ENCODE measurements at places on chromosomes 6 and 20.

- DNase-seq = no peak
Measured at GRCh38 chr6:27392623-27393022, 4.1 kb downstream of the ZNF391 start.

- peak; percentile 76 for DNase-seq
Measured at GRCh38 chr20:20360464-20360863, 7.4 kb upstream of the INSM1 start.

DNA sequence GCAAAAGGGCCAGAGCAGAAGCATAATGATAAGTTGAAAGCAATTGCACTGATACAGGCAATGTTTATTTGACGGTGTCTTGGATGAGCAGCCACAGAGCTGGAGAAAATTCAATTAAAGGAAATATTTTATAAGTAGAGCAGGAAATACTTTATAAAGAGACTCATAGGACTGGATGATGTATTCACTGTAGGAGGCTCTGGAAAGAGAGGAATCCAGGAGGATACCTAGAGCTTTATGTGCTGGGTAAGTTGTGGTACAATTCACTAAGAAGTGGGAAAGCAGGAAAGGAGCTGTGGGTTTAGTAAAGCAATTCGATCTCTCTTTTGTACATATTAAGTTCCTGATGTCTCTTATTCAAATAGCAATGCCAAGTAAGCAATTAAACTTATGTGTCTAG is 86.3 kb downstream of the C6orf118 start:
- no peak for DNase-seq

GRCh38 chr20:44615876-44616603 is 33.7 kb downstream of the PKIG start:
- DNase-seq = no peak

GRCh38 chr6:54377776-54378175 is 69.5 kb downstream of the TINAG start:
- DNase-seq = no peak

DNA sequence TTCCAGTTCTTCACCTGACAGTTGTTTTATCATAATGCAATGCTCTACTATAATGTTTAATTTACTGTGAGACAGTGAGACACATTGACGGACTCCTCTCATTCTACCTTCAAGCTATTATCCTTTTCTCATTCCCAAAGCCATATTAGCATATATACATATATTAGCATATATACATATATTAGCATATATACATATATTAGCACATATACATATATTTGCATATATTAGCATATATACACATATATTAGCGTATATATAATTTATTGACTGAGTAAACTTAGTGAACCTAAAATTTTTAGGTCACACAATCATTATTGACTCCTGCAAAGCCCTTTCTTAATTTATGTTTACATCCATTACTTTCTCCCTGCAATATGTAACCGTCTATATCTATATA is 555.0 kb upstream of the ADGRB3 start:
- no peak for DNase-seq

DNA sequence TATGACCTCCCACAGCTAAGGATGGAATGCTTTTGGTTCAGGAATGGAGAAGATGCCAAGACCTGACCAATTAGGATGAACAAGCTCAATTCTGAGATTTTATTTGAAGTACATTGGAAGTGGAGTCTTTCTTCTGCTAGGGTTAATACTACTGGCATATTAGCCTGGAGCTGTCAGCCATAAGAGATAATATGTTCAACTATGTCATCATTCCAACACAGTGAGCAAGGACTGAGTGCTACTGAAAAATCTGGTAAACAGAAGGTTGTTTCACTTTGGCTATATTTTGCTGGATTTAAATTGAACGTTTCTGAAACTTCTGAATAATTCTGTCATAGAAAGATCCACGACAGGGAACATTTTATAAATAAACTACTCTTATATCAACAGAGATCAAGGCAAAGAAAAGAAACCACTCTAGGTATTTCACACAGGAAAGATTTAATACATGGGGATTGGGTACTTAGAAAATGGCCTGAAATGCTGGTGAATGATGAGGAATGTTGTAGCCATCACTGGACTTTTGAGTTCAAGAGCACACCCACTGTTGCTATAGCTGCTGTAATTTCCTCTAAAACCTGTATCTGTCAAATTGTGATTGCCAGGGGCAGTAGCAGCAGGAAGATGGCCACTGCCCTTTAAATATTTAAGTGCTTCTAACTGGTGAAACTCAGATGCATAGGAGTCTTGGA is 200.5 kb downstream of the PLCB4 start:
- DNase-seq = peak; percentile 39

DNA sequence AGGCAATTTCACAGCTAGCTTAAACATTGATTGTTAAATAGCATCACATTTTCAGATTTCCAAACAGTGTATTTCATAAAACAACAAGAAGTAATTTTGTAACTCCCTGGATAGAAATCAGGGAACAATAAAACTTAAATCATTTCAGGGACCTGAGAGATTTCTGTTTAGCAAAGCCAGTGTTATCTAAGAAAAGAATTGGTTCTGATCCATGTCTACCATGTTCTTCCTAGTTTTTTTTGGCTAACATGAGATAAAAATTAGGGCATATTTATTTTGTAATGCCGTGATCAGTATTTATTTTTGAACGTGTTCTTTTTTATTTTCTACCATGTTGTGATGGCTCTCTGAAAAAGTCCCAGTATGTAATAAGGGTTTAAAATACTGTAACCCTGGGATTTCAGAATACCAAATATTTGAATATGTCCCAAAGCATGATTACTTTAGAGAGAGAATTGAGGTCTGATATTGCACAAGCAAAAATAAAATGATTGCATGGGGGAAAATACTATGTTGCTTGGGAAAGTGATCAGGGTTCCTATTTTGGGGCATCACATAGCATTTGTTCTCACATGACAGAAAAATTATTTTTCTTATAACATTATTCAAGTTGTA is 188.7 kb upstream of the CEP162 start:
- peak; percentile 27 for DNase-seq

DNA sequence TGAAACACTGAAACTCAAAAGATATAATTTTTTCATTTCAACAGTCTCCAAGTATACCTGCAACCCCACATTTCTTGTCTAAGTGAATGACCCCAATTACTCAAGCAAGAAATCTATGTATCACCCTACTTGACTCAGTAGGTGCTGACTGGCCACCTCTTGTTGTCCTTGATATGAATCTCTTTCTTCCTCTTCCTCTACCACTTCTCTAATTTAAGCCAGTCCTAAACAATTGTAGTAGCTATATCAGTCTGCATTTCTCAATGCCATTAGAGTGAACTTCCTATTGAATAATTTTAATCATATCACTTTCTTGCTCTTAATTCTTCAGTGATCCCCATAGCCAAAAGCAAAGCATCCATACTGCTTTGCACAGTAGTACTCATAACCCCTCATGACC is 93.2 kb downstream of the NKAIN2 start:
- no peak for DNase-seq

- no peak for DNase-seq
Measured at GRCh38 chr6:32146287-32146686, 5.5 kb downstream of the PRRT1 start.

DNA sequence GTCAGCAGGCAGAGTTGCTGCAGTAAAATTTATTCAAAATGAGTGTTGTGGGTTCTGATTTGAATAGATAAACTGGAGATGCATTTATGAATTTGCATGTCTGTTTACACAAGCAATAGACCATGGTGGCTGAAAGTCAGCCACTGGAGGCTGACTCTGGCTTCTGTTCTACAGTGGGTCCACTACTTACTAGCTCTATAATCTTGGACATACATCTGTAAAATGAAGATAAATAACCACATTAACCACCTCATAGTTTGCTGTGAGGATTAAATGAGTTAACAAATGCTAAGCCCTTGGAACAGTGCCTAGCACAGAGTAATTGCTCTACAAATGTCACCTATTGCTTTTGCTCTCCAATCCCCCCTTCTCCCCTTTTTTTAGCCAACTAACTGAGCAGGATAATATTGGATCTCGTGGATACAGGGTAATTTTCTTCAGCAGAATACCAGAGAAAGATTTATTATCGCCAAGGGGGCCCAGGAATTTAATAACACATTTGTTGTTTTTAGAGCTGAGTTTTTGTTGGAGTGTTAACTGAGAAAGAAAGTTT is 1.4 kb upstream of the PM20D2 start:
- no peak for DNase-seq

DNA sequence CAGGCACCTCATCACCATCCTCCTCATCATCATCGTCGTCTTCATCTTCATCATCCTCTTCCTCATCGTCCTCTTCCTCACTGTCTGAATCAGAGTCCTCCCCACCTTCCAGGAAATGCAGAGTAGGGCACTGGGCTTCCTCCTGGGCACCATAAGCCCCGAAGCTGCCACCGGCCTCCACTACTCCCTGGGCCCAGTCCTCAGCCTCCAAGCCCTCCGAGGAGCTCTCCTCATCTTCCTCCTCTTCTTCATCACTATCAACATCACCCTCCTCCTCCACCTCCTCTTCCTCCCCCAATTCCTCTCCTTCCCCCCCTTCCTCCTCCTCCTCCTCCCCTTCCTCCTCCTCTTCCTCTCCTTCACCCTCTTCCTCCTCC is 1.7 kb downstream of the CENPB start:
- no peak for DNase-seq

- DNase-seq = peak; percentile 5
Measured at GRCh38 chr6:9405369-9405768, 970.0 kb upstream of the SLC35B3 start.

GRCh38 chr6:24696097-24696496 is 22.9 kb downstream of the C6orf62 start:
- no peak for DNase-seq

DNA sequence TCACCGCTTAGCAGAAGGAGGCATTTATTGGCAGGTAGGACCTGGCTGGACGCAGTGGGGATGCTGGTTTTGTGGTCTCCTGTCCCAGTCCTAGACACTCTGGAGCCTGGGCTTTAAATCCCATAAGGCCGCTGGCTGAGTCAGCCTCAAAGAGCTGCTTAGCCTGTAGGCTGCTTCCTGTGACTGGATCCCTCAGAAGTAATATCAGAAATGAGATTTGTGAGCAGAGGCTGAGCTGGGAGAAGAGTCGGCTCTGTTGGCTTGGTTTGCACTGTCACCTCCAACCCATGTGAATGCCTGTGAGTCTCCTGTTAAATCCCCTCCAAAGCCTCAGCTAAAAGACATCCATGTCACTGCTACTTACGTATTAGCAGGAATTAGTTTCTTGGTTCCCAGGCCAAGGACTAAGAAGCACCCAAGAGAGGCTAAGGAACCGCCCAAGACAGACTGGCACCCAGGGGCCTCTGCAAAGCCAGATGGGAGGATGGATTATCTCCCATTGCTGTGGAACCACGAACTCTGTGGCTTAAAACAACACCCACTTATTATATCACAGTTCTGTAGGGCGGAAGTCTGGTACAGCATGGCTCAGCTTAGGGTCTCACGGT is 289.4 kb downstream of the CDC5L start:
- no peak for DNase-seq

- DNase-seq = no peak
Measured at GRCh38 chr20:46997187-46997586, 102.5 kb downstream of the EYA2 start.

DNA sequence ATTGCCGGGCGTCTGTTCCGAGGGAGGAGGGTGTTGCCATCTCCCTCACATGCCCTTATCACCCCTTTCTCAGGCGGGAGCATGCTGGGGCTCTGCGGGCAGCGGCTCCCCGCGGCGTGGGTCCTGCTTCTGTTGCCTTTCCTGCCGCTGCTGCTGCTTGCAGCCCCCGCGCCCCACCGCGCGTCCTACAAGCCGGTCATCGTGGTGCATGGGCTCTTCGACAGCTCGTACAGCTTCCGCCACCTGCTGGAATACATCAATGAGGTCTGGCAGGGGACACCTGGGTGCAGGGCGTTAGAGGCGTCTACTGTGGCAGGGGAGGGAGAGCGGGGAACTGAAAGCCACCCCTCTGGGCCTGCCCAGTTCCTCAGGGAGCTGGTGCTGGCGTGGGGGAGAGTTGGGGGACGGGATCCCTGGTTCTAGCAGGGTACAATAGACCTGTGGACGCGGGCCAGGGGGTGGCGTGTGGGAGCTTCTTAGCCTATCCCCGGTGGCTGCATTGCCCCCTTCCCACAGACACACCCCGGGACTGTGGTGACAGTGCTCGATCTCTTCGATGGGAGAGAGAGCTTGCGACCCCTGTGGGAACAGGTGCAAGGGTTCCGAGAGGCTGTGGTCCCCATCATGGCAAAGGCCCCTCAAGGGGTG is 697 bp downstream of the PPT2 start:
- peak; percentile 75 for DNase-seq

DNA sequence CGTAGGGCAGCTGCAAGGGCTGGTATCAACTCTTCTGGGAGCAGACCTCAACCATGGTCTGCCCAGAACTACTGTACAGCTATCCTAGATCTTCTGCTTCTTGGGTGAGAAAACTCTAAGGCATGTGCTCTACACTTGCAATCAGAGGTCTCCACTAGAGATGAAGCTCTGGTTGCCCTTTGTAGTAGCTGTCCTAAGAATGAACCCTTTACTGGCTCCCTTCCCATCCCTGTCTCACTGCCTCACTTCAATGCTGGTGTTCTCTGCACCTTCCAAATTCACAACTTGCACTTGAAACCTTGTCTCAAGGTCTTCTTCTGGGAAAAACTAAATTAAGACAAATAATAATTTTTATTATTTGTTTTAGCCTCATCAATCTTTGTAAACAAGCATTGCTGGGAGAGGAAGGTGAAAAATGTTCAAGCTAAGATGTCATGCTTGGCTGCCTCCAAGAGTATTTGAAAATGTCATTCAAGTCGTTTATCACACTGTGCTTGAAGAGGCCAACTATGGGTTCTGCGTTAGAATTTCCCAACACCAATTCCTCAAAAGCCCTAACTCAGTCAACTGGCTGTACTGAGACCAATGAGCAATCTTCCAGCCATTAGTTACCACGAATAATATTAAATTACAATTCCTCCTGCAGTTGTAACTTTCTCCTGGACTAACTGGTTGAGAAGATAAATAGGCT is 255.7 kb upstream of the PRND start:
- DNase-seq = no peak

DNA sequence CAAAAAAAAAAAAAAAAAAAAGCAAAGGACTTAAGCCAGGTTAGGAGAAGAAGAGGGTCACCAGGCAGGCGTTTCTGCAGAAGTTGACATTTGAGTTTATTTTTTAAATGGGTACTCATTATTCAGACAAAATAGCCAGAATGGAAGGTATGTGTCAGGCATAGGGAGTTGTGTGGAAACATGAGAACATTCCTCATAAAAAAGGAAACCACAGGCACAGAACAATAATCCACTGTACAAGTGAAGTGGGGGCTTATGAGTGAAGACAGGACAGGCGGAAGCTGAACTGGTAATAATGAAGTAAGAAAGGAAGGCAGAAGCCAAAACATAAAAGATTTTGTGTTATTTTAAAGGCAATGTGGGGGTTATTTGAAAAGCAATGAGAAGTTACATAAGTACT is 104.6 kb downstream of the EPB41L2 start:
- peak; percentile 65 for DNase-seq

DNA sequence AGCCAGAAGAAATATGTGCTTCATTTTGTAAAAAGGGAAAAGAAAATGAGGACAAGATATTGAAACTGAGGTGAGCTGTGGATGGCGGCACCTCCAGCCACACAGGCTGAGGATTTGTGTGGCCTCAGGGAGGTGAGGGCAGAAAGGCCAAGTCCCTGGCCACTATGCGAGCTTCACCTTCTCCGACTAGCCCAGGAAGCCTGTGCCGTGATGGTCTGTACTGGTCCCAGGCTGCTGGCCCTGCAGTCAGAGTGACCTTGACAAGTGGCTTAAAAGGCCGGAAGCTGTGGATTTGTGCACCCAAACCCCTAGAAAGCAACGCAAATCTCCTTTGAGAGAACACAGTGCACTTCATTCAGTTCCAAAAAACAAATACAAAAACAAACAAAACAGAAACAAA is 48.1 kb downstream of the WDR27 start:
- DNase-seq = no peak
